Activated naive CD8-positive, alpha-beta T cell treated with anti-CD3 and anti-CD28 coated beads, Interleukin-2, amount 10 ng/mL, durations not matched to agents 7 days and 5 days (primary cell): ENCODE measurements at places on chromosomes 2 and 18. TPM values are rescaled to one million over a fixed set of nuclear protein-coding genes. Genes with fewer than 3 reads are reported as not detected.

DNA sequence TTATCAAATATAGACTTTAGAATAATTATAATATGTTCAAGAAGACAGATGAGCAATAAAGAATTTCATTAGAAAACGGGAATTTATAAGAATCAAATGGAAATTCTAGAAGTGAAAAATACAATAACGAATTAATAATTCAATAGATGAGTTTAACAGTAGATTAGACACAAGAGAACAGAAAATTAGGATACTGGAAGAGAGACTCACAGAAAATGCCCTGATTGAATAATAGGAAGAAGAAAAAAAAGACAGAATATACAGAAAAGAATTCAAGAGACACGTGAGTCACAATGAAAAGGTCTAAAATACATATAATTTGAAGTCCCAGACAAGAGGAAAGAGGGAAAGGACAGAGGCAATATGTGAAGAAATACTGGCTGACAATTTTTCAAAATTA is 354.7 kb downstream of the CLIP4 start:
- no peak for DNase-seq

DNA sequence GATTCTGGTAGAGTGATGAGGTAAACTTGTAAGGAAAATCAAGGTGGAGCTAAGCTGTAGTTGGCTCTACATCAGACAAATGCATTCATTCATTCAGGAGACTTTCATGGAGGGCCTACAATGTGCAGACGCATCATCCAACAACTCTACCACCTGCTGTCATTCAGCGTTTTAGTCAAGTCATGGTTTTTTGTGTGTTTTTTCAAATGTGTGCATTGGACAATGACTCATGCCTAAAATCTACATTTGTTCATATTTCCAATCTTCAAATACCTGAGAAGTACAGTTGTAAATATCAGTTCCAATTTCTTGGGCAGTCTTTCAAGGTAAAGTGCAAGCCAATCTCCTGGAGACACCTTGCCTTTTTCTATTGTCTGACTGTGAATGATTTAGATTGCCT is 108.0 kb upstream of the LGALSL start:
- no peak for DNase-seq

DNA sequence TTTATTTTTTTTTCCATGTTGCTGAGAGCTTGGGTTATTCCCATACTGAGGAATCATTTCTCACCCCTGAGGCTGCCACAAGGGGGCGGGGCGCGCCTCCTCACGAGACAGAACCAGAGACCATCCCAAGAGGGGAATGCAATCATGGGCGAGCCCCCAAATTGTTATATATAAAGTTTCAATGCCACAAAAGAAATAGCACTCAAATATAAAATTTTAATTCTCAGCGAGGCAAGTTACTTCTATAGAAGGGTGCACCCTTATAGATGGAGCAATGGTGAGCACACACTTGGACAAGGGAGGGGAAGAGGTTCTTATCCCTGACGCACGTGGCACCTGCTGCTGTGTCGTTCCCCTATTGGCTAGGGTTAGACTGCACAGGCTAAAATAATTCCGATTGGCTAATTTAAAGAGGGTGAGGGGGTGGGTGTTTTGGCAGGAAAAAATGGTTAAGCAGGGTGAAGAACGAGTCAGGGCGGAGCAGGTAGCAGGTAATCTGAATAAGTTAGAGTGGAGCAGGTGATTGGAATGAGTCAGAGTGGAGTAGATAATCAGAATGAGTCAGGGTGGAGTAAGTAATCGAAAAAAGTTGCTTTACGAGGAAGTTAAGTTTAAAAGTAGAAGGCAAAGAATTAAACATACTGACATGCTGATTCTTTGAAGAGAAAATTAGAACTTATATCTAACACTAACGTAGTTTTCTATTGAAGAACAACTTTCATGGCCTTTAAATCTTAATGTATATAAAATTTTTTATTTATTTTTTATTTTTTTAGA is 177.5 kb downstream of the MTCL1 start:
- no peak for DNase-seq

- no peak for DNase-seq
These were observed 264.7 kb downstream of the CYP26B1 start for GRCh38 chr2:71882949-71883472.

DNA sequence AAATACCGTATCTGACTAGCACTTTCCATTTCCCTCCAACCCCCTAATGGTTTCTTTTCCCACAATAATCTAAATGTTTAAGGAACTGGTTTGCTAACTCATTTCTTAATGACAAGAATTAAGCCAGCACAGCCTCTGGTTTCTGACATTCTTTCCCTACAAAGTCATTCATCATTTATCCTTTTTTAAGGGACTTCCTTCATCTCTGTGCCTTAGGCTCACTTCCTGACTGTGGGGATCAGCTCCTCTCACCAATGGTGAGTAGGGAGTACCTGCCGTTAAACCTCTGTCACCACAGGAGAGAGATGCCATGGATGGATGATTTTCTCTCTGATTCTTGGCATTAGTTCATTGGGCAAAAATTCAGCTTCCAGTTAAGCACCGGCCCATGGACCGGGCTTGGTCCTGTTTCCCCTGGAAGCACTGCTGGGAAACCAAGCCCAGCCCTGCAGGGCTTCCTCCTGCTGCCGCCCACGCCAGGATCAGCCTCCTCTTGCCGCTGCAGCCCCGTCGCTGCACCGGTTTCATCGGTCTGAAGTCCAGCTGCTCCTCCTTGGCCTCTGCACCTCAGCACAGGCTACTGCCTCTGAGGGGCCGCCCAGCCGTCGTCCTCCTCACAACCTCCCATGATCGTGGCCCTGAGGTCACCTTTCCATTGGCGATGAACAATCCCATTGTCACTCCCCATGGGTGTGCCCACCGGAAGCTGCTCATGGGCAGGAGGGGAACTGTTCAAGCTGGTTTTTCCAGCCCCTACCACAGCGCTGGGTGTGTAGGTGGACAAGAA is 64.0 kb upstream of the ZNF516 start:
- DNase-seq, result no peak

- DNase-seq, result no peak
These were observed 24.2 kb upstream of the UGT1A8 start for GRCh38 chr2:233593201-233593600.

Gene CHN1
- 3.7 TPM for total RNA-seq

DNA sequence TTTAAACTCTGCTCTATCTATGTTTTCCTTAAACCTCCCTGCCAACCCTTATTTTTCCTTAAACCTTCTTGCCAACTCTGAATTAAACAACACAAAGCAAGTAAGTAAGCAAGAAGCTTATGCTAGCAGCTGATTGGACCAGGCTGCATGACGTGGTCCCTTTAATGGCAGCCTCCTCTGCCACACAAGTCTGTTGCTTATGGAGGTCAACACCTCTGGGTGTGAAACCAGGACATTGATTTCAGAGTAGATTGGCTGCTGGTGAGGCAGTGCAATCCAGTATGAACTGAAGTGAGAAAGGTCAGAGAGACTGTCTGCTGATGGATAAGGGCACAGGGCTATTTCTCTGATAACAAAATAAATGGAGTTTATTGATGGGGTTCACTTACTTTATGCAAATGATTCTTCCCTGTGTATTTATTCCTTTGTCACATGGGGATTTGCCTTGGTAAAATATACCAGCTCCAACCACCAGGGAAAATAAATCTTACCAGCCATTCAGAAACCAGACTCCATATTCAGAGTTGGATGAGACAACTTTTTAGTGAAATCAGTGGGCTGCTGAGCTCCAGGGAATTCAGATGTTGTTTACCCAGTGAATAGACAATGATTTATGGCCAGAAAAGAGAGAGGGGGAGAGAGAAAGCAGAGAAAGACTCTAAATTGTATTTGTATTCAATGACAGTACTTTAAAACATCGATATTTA is 112.2 kb upstream of the NCKAP5 start:
- no peak for DNase-seq

- peak; percentile 84 for DNase-seq
These were observed 92.8 kb upstream of the OTOS start for GRCh38 chr2:240232961-240233884.

DNA sequence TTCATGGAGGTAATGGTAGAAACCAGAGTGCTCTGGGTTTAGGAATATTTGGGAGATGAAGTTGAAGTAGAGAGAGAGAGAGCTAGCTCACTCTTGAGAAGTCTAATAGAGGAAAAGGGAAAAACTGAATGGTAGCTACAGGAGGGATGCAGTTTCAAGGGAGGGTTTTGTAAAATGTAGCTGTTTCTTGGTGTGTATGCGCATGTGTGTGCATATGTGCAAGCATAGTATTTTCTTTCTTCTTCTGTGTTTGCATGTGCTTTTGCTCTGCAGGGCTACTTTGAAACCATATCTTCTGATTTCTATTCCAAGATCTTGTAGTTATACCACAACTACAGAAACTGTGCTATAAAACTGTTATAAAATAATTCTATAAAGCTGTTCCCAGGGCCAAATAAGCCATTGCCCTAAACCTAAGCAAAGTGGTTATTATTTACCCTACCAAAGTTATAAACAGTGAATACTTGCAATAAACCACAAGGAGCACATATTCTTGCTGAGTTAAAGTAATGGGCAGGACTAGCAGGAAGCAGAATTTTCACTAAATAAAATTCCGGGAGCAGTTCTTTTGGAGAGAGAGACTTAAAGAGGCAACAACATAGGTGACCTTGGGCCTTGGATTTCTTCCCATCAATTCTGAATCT is 145.3 kb upstream of the ZNF521 start:
- no peak for DNase-seq

DNA sequence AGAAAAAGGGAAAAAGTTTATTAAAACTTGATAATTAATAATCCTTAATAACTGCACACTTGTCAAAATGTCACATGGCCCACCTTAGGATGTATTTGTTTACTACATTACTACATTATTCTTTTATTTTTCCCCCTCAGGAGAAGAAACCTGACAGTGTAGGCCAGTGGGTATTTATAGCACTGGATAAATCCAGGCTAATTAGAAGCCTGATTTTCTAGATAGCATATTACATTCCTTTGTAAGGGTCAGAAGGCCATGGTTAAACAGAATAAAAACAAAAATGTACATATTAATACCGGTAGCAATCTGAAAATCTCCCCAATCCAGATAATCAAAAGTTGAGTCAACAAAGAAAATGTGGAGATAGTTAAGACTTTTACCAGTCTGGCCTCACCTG is 21.5 kb upstream of the KIDINS220 start:
- no peak for DNase-seq

DNA sequence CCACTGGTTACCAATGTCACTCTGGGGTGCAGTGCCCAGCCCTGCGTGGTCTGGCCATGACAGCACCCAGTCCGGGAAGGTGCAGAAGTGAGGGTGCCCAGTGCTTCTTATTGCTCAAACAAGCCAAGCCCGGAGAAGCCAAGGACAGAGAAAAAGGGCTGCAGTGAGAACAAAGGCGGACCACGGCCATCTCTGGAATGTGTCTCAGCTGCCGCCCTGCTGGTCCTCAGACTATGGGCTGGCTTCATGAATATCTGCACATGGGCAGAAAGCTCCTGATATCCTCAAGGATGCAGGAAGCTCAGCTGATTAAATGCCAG is 28.7 kb downstream of the COPS9 start:
- DNase-seq, result no peak

DNA sequence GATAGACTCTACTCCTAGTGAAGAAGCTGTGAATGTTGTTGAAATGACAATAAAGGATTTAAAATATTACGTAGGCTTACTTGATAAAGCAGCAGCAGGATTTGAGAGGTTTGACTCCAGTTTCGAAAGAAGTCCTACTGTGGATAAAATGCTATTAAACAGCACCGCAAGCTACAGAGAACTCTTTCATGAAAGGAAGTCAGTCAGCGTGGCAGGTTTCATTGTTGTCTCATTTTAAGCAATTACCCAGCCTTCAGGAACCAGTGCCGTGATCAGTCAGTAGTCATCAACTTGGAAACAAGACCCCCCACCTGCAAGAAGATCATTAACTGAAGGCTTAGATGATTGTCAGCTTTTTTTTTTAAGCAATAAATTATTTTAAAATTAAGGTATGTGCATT is 14.0 kb downstream of the USP14 start:
- no peak for DNase-seq

- no peak for DNase-seq
These were observed 60.7 kb downstream of the ANKRD62 start for GRCh38 chr18:12154361-12154760.

DNA sequence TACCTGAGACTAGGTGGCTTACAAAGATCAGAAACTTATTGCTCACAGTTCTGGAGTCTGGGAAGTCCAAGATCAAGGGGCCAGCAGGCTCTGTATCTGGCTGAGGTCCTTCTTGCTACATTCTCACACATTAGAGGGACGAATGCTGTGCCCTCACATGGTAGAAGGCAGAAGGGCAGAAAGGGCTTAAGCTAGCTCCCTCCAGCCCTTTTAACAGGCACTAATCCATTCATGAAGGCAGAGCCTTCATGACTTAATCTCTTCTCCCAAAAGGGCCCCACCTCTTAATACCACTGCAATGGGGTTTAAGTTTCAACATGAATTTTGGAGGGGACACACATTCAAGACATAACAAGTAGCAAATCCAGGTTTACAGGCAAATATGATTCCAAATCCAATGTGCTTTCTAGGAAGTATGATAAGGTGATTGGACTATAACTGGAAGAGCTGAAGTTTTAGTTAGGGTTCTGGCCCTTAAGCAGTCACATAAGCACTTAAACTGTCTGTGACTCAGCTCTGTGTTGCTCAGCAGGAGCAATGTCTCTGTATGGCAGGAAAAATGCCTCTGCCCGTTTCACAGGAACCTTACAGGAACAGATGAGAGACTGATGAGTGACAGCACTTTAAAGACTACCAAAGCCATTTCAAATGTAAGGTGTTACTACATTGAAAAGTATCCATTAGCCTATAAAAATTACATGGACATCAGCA is 119.6 kb upstream of the PTPRM start:
- no peak for DNase-seq

DNA sequence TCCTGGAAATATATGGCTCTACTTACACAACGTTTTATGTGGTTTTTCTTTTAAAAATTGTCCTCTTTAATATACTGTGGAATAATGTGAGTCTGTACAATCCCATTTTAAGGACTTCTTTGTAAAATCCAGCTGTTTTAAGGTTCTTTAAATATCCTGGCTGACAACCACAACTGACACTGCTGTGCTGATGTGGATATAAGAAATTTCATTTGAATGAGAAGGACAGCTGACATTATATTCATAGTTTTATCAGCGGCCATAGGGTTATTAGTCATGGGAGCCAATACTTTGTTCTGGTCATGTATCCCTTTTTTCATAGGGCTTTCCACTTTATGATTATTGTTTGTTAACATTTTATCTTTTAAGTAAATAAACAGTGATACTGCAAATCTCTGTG is 169.5 kb downstream of the CAMKMT start:
- no peak for DNase-seq

Gene CCDC141
- total RNA-seq, result 11.8 TPM

DNA sequence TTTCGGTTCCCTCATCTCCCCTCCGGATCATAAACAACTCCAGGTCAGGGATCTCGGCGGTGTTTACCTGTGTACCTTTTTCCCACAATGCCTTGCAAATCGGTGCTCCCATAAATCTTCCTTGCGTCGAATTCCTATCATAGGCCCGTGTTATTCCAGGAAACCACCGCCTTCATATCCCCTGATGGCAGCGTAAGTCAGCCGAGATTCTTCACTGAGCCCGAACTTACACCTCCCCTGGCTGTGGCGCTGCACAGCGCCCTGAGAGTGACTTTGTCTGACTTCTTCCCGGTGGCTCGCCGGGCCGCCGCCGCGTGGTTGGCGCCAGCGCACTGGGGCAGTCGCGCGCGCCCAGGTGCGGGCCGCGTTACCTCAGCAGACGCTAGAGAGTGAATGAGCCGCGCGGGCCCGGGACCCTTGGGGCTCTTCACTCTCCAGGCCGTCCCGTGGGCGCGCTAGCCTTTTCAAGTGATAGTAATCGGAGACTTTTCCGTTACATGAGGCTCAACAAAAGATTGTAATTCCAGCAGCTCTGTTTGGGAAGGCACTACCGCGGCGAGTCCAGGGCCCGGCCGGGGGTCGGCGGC is 101.6 kb downstream of the SPTBN1 start:
- peak; percentile 78 for DNase-seq
